ENCODE measurements at places on chromosomes 3 and 15.

DNA sequence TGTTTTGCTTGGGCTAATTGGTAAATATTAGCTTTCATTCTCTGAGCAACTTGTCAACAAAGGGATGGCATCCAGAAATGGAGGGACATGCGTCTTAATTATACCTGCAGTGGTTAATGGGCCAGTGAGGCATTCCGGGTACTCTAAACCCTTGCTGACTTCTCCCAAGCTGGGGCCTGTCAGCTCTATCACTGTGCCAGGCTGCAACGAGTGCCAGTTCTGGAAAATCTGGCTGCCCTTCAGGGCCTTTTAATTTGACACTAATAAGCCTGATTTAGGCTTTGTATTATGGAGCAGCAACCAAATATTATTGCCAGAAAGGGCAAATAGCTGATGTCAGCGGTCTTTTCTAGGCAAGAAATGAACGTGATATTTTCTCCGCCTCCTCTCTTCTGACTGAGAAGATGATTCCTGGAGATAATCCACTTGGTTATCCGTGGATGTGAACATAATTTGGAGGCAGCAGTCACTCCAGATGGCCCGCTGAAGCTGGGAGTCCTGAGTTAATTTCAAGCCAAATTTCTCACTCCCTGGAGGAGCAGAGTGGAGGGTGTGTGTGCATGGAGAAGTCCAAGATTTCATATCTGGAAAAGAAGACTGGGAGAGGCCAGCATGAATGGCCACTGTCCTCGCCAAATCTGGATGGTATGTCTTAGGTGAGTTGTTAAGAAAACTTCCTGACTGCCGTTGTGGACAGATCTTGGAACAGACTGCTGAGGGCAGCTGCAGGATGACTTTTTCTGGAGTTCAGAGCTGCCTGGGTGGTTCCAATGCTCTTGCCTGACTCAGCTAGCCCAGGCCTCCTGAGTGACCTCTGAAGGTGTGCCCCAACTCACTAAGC, 44.4 kb upstream of the PSMD6 start:
- DNase-seq = no peak

GRCh38 chr15:68158046-68158628, 47.0 kb downstream of the CALML4 start:
- DNase-seq = no peak

DNA sequence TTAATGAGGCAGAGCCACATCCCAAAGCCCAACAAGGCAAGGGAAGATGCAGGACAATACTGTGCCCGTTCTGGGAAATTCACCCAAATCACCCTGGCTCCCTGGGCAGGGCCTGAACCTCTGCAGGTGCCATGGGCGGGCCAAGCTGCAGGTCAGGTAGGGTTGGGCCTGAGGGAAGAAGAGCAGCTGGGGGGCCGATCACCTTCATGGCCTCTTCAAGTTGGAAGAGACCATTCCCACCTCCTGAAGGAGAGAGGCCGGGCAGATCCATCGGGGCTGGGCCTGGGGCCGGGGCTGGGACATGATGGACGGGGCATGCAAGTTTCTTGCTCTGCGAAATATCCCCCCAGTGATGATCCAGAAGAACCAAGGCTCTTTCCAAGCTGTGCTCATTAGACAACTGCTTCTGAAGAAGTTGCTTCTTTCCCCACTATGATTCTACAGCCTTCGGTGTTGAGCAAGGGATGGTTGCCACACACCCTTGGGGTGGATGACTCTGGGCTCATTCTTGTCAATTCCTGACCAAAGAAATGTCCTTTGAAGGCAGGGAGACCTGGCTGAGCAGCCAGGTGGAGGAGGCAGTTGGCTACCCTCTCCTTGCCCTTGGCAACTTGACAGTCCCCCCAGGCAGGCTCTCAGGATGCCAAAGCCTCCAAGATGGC, 38.2 kb downstream of the KLHL25 start:
- DNase-seq = no peak

DNA sequence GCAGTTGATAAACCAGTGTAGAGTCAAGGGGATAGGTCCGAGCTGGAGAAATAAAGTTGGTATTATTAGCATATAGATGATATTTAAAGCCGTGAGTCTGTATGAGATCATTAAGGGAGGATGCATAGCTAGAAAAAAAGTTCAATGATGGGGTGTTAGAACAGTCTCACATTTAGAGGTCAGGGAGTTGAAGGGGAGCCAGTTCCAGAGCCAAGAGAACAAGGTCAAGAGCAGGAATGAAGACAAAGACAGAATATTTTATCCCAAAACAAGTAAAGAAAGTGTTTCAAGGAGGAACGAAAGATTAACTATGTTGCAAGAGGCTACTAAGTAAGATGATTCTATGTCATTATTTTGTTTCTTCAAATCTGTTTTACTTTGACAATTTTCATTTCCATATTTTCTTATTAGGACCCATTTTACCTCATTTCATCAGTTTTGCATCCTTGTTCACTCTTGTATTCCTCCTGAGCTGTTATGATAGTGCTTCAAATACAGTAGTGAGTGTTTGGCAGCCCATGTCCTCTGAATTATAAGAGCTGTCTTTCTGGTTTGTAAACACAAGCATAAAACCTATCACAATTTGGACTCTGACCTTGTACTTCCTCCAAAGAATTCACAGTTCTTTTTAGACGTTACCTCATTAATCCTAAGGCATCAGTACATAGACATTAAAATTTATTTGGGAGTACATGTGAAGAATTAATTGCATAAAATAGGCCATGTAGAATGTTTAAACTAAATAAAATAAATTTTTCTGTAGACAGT, 695.7 kb upstream of the NECTIN3 start:
- no peak for DNase-seq

DNA sequence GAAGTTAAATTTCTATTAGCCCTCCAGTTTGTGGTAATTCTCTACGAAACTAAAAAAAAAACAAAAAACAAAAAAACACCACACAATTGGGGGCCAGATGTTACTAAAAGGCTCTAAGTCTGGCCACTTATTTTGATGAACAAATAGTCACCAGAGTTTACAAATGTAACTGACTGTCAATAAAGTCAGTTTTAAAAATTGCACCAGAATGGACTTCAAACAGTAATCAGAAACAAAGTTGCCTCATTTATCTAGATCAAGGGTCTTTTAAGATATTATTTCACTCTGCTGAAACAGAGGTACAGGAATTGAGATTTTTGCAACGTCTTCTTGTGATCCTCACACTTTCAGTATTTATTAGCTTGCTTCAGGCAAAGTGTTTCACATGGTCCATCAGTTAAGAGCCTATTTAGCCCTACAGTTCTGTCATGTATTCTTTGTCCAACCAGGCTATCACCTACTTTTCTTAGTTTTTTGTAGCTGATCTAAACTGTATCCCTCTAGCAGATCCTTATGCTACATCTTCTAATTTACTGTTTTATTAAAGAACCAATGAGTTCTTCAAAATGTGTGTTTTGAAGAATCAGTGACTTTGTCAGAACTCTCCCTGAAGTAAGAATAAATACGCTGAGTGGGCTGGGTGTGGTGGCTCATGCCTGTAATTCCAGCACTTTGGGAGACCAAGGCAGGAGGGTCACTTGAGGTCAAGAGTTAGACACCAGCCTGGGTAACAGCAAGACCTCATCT, 74.7 kb downstream of the ANKRD28 start:
- DNase-seq = no peak

- no peak for DNase-seq
These were observed 44.6 kb downstream of the SH3BP5 start for GRCh38 chr3:15287565-15288330.

GRCh38 chr3:40745381-40746106, 220.8 kb downstream of the ZNF621 start:
- no peak for DNase-seq

GRCh38 chr3:112582244-112582874, 20.5 kb downstream of the SLC35A5 start:
- DNase-seq = peak; percentile 59

DNA sequence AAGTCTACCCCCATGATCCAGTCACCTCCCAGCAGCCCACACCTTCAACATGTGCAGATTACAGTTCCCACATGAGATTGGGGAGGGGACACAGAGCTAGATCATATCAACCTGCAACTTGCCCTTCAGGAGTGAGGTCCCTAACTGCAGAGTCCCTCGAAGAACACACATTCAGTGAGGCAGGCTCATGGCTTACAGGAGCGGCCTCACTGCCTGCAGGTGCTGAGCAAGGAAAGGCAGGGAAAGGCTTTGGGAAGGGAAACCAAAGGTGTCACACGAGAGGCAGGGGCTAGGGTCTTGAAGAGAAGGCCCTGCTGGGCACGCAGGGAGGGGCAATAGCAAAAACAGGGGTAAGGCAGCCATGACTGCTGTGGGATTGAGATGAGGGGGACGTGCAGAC, 182.4 kb upstream of the CHRNA7 start:
- DNase-seq = no peak

- DNase-seq = no peak
These were observed 31.3 kb upstream of the IQSEC1 start for GRCh38 chr3:13104511-13104910.

GRCh38 chr3:126528419-126528799, 4.5 kb downstream of the CHST13 start:
- DNase-seq = no peak
